ENCODE measurements at places on chromosomes 16 and 17.

- DNase-seq, result no peak
Observed at GRCh38 chr17:82186221-82186620, 26.4 kb downstream of the CCDC57 start.

DNA sequence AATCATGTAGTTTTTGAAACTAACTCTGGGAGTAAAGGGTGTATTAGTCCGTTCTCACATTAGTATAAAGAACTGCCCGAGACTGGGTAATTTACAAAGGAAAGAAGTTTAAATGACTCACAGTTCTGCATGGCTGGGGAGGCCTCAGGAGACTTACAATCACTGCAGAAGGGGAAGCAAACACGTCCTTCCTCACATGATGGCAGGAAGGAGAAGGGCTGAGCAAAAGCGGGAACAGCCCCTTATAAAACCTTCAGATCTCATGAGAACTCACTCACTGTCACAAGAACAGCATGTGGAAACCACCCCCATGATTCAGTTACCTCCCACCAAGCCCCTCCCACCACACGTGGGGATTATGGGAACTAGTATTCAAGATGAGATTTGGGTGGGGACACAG, 256.5 kb upstream of the TNRC6C start:
- DNase-seq, result no peak

DNA sequence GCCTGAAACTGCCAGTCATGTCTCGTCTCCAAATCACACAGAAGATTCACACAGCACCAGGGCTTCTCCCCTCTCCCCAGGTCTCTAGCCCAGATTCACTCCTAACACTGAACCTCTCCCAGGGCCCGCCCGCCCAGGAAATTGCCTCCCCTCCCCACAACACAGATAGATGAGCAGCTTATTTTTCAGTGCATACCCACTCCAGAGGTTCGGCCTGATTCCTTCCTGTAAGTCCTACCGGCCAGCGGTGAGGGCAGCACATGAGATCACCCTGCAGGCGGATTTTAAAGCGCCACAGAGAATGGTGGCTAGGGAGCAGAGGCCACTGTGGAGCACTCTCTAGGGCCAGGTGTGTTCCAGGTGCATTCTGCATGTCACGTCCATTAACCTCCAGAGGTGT, 301.8 kb downstream of the IRF8 start:
- DNase-seq, result no peak

- peak; percentile 83 for DNase-seq
Observed at GRCh38 chr16:22321340-22322001, 24.3 kb downstream of the POLR3E start.

- DNase-seq, result no peak
Observed at GRCh38 chr16:13076878-13077277, 175.5 kb downstream of the SHISA9 start.

GRCh38 chr16:53714205-53715022, 10.5 kb downstream of the FTO start:
- DNase-seq, result no peak

GRCh38 chr17:62648956-62649294, 21.5 kb downstream of the MRC2 start:
- DNase-seq, result no peak

GRCh38 chr17:79388556-79389295, 222.1 kb downstream of the RBFOX3 start:
- peak; percentile 61 for DNase-seq

- no peak for DNase-seq
Observed at GRCh38 chr16:75139498-75139897, 8.8 kb upstream of the ZFP1 start.

GRCh38 chr17:61404913-61405685, 5.5 kb downstream of the TBX2 start:
- DNase-seq, result no peak

DNA sequence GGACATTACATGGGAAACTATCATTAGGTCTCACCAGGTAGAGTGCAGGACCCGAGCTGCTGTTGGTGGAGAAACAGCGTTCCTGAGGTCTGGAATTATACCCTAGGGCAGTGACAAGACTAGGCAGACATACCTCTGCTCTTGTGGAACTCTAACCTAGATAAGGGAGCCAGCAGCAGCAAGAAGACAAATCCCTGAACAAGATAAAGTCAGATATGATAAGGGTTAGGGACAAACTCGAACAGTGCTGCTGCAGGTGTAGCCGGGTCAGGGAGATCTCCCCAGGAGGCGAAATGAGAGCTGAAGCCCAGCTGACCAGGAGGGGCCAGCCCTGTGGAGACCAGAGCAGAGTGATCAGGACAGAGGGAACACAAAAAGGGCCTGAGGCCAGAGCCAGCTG, 34.7 kb downstream of the ARSG start:
- no peak for DNase-seq

- no peak for DNase-seq
Observed at GRCh38 chr16:146646-147045, 5.8 kb upstream of the HBZ start.

DNA sequence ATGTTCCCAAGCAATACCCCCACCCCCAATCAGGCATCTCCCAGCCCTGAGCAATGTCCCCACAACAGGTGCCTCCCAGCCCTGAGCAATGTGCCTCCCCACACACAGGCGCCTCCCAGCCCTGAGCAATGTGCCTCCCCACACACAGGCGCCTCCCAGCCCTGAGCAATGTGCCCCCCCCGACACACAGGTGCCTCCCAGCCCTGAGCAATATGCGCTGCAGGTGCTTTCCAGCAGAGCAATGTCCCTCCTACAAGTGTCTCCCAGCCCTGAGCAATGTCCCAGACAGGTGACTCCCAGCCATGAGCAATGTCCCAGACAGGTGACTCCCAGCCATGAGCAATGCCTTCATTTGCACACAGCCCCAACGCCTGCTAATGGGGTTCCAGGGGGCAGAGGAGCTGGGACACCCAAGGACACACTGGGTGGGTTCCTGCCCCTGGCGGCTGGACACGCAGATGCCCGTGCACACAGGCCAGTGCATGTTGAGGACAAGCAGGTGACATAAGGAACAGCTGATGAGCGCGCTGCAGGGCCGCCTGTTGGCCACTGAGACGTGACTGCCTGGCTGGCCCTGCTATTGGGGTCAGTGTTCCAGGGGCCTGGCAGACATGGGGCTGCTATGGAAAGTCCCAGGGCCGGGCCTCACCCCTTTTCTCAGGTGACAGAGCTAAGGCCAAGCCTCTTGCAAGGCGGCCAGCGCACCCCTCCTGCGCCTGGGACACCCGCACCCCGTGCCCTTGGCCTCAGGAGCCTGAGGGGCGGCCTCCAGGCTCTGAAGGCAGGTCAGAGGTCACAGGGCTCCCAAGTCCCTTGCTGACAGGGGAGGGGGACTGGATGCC, 26.9 kb upstream of the PABPN1L start:
- peak; percentile 59 for DNase-seq
